ENCODE measurements at places on chromosomes 16 and 17. TPM values are rescaled to one million over a fixed set of nuclear protein-coding genes. Genes with fewer than 3 reads are reported as not detected.

The TBC1D3G gene
- not detected for polyA plus RNA-seq

The DRC7 gene
- 0.12 TPM for polyA plus RNA-seq

- no peaks in the 10 kb centered on the region for H3K4me1 ChIP-seq
- H3K36me3 ChIP-seq: no peaks in the 10 kb centered on the region
- DNase-seq: no peak
- H3K27ac ChIP-seq: no peak overlapping the region
These were observed 116.9 kb upstream of the CDH13 start for GRCh38 chr16:82509691-82510430.

- no peaks in the 10 kb centered on the region for H3K36me3 ChIP-seq
- H3K27ac ChIP-seq: no peak overlapping the region
- no peaks in the 10 kb centered on the region for H3K27me3 ChIP-seq
- no peak for DNase-seq
- no peak overlapping the region for H3K4me3 ChIP-seq
These were observed 91.8 kb downstream of the CYB561 start for GRCh38 chr17:63354256-63354655.

DNA sequence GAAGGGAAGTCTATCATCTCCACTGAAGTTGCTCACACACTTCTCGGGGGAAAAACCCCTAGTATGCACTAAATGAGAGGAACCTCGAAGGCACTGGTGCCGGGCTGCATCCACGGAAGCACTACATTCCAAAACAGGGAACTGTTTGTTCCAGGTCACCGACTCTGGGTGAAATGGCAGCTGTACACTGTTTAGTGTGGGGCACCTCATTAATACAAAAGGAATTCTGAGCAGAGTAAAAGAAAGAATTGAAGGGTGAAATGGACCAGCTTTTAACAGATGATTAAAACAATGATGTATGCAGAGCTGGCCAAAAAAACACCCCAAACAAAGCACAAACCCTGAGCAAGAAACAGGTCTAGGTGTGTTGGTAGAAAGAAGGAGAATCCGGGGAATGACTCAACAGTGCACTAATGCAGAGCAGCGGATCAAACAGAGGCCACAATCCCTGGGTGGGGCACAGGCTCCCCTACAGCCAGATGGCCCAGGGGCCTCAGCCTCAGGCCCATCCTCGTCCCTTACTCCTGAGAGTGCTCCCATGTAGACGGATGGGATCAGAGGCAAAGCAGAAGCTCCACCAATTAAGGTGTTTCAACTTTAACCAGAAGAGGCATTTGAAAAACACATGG lies 161.5 kb downstream of the ZFHX3 start:
- no peaks in the 10 kb centered on the region for H3K4me1 ChIP-seq
- DNase-seq: no peak
- no peak overlapping the region for H3K27ac ChIP-seq
- no peak overlapping the region for H3K4me3 ChIP-seq

- no peaks in the 10 kb centered on the region for H3K36me3 ChIP-seq
- H3K4me1 ChIP-seq: no peaks in the 10 kb centered on the region
- no peak overlapping the region for H3K4me3 ChIP-seq
- no peak for DNase-seq
- H3K27me3 ChIP-seq: no peaks in the 10 kb centered on the region
- no peak overlapping the region for H3K27ac ChIP-seq
These were observed 11.5 kb downstream of the ATP2C2 start for GRCh38 chr16:84379709-84380362.

The EPX gene
- not detected for polyA plus RNA-seq

The MMP25 gene
- polyA plus RNA-seq: 0.40 TPM

- no peak for DNase-seq
- H3K4me1 ChIP-seq: no peaks in the 10 kb centered on the region
- H3K27ac ChIP-seq: no peak overlapping the region
- no peaks in the 10 kb centered on the region for H3K36me3 ChIP-seq
- H3K27me3 ChIP-seq: peaks cover 2% of the 10 kb centered on the region
- H3K4me3 ChIP-seq: no peak overlapping the region
These were observed 60.4 kb downstream of the USP43 start for GRCh38 chr17:9705745-9706144.

GRCh38 chr17:75440738-75441448 lies 15.5 kb upstream of the TMEM94 start:
- H3K27ac ChIP-seq: no peak overlapping the region
- no peak for DNase-seq
- H3K36me3 ChIP-seq: no peaks in the 10 kb centered on the region

- peaks cover 6% of the 10 kb centered on the region for H3K4me1 ChIP-seq
- no peaks in the 10 kb centered on the region for H3K27me3 ChIP-seq
- H3K4me3 ChIP-seq: no peak overlapping the region
- H3K27ac ChIP-seq: no peak overlapping the region
- no peak for DNase-seq
These were observed 27.3 kb downstream of the MIS12 start for GRCh38 chr17:5513628-5514027.

The GSDMA gene
- polyA plus RNA-seq: not detected

The NPTX1 gene
- polyA plus RNA-seq: 0.07 TPM

GRCh38 chr16:65817066-65817465 lies 549.4 kb upstream of the CDH5 start:
- H3K4me1 ChIP-seq: no peaks in the 10 kb centered on the region
- DNase-seq: no peak
- H3K36me3 ChIP-seq: no peaks in the 10 kb centered on the region
- H3K4me3 ChIP-seq: no peak overlapping the region

The SEPTIN1 gene
- polyA plus RNA-seq: 270 TPM

GRCh38 chr17:82031885-82032627 lies 578 bp downstream of the RAC3 start:
- no peaks in the 10 kb centered on the region for H3K36me3 ChIP-seq
- H3K4me3 ChIP-seq: peak overlapping the region; percentile 11
- no peak for DNase-seq
- H3K27ac ChIP-seq: no peak overlapping the region
- H3K27me3 ChIP-seq: peaks cover 6% of the 10 kb centered on the region

- no peaks in the 10 kb centered on the region for H3K27me3 ChIP-seq
- H3K27ac ChIP-seq: no peak overlapping the region
- H3K36me3 ChIP-seq: no peaks in the 10 kb centered on the region
These were observed 9.9 kb upstream of the ADGRG1 start for GRCh38 chr16:57618296-57619132.

The ABCA6 gene
- polyA plus RNA-seq: 0.18 TPM

The KLHDC4 gene
- 58.1 TPM for polyA plus RNA-seq

DNA sequence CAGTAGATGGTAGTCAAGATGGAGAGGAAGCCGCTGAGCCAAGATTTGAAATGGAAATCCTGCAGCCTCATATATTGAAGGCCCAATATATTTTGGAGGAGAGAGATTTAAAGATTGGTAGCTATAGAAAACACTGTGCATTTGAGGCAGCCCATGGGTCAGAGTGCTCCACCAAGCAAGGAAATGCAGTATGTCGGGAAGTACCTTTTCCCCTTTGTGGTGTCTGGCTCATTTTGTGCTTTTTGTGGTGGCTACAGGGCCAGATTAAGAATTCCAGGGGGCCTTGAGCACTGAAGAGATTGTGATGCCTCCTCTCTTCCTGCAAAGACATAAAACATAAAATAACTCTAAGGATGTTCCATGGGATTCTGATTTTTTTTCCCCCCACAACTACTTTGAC lies 39.6 kb downstream of the CDRT15 start:
- H3K4me3 ChIP-seq: no peak overlapping the region
- H3K4me1 ChIP-seq: peaks cover 7% of the 10 kb centered on the region
- H3K27ac ChIP-seq: no peak overlapping the region
- H3K27me3 ChIP-seq: no peaks in the 10 kb centered on the region

DNA sequence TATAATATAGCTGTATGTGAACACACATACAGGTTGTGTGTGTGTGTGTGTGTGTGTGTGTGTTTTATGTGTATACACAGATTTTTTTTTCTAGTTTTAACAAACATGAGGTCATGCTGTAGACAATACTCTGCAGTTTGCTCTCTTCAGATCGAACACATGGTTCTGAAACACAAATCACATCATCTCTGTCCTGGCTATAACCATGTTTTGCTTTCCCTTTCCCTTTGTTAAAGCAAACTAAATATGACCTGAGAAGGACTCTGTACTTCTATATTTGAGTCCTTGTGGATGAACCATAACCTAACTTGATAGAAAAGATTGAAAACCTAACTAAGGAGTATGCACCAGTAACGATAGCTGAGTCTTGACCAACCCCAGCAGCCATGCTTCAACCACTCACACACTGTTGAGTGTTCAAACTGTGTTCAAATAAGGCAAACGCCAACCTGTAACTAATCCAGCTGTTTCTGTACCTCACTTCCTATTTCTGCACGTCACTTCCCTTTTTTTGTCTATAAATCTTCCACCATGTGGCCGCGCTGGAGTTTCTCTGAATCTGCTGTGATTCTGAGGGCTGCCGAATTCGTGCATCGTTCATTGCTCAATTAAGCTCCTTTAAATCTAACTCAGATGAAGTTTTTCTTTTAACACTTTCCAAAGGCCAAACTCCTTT lies 303.8 kb downstream of the HS3ST3B1 start:
- H3K27ac ChIP-seq: peak overlapping the region; percentile 28
- H3K36me3 ChIP-seq: no peaks in the 10 kb centered on the region
- H3K4me1 ChIP-seq: peaks cover 13% of the 10 kb centered on the region
- peak overlapping the region; percentile 18 for H3K4me3 ChIP-seq
- no peaks in the 10 kb centered on the region for H3K27me3 ChIP-seq
- DNase-seq: peak; percentile 64

DNA sequence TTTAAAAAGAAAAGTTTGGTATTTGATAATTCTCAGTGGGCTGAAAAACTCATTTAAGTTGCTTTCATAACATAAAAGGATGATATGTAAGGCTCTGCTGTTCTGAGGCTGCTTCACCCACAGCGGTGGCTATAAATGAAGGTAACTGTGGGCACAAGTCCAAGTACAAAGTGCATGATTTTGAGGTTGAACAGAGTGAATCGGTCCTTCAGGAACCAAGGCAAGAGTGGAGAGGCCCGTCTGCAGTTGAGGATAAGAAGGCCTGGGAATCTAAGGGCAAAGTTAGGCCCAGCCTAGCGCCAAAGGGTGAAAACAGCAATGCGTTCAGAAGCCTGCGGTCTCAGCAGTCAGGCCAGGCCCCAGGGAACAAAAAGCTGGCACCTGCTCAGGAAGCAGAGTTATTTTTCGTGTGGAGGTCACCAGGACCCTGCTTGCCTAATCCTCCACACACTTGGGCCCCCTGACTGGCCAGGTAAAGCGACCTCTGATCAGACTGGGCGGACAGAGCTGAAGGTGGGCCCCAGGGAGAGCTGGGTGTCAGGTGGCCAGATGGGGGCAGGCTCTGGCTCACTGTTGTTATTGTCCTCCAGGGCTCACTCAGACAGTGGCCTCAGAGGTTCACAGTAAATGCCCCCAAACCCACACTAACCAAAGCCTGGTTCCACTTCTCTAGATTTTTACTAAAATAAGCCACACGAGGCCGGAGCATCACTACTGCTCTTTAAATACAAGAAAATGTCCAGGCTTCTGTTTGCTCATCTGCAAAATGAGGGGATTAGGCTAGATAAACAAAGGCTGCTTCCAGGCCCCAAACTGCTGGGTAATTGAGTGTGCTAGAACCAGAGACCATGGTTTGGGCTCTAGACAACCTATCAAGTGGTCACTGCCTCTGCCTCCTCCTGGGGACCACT lies 46.5 kb downstream of the TEX2 start:
- peak overlapping the region; percentile 84 for H3K27ac ChIP-seq
- H3K4me1 ChIP-seq: peaks cover 27% of the 10 kb centered on the region
- peak; percentile 60 for DNase-seq
- H3K4me3 ChIP-seq: no peak overlapping the region
- peaks cover 13% of the 10 kb centered on the region for H3K36me3 ChIP-seq
- H3K27me3 ChIP-seq: no peaks in the 10 kb centered on the region

The KRT24 gene
- not detected for polyA plus RNA-seq

DNA sequence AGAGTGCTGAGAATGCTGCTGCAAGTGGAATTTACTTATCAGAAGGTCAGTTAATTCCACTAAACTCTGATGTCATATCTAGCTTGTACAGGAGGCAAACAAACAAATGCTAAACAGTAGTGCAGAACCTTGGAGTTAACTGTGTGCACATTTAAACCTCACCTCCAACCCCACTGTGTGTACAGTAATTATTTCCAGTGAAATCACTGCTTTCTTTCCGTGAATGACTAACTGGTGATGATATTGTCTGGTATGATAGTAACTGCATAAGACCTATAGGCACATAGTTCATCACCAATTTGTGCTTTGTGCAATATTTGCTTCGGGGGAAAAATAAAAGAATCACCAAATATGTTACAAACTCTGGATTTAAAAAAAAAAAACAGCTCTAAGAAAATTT lies 492.5 kb upstream of the HSBP1 start:
- H3K36me3 ChIP-seq: no peaks in the 10 kb centered on the region
- no peak overlapping the region for H3K4me3 ChIP-seq
- H3K27me3 ChIP-seq: no peaks in the 10 kb centered on the region
- DNase-seq: no peak

The C16orf74 gene
- polyA plus RNA-seq: 73.0 TPM

DNA sequence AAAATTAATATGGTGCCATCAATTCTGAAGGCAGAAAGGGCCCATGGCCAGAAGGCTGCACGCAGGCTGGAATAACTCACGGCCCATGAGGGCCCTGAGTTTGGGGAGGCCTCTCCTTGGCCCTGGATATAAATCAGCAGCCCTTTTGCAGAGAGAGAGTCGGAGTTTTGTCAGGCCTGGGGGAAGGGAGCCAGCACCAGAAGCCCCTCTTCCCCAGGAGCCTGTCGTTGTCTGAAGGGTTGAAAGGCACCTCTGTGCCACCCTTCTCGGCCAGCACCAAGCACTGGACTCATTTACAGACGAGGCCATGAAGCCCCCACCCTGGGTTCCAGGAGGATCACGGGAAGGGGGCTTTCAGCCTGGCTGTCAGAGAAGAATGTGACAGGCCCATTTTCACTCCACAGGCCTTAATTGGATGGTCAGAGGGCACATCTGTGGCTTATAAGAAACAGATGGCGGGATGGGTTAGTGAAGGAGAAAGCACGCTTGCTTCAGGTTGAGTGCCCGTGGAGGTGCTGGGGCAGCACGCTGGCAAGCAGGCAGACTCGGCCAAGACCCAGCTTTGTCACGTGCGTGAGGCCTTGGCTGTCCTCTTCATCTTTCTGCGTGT lies 140.6 kb downstream of the CLEC16A start:
- H3K27me3 ChIP-seq: no peaks in the 10 kb centered on the region
- H3K4me3 ChIP-seq: no peak overlapping the region
- peaks cover 20% of the 10 kb centered on the region for H3K4me1 ChIP-seq
- no peak for DNase-seq
- no peak overlapping the region for H3K27ac ChIP-seq

The DNASE1L2 gene
- 1.6 TPM for polyA plus RNA-seq
